Myometrial cell (primary cell): ENCODE measurements at places on chromosomes 16 and 17. TPM values are rescaled to one million over a fixed set of nuclear protein-coding genes. Genes with fewer than 3 reads are reported as not detected.

PPP1R9B gene
- total RNA-seq, result 26.5 and 33.7 TPM in 2 replicates

EARS2 gene
- total RNA-seq, result 23.6 and 24.3 TPM in 2 replicates

CCDC92B gene
- total RNA-seq, result not detected in 2 replicates

FAHD1 gene
- 34.7 and 39.8 TPM in 2 replicates for total RNA-seq

KRT32 gene
- 0.18 TPM in 1 of 2 replicates, not detected in the other for total RNA-seq

KRTAP4-4 gene
- total RNA-seq, result not detected in 2 replicates

ABCC3 gene
- 1.7 and 4.1 TPM in 2 replicates for total RNA-seq

CCL16 gene
- total RNA-seq, result not detected in 2 replicates
